ENCODE measurements at places on chromosomes 16 and 17. TPM values are rescaled to one million over a fixed set of nuclear protein-coding genes. Genes with fewer than 3 reads are reported as not detected.

- H3K27me3 ChIP-seq, result no peaks in the 10 kb centered on the region
- no peak overlapping the region for H3K27ac ChIP-seq
- no peak for DNase-seq
- no peaks in the 10 kb centered on the region for H3K36me3 ChIP-seq
- H3K4me3 ChIP-seq, result no peak overlapping the region
These were observed 40.9 kb upstream of the KCNJ16 start for GRCh38 chr17:70034158-70034557.

- H3K4me1 ChIP-seq, result peaks cover 20% of the 10 kb centered on the region
- H3K36me3 ChIP-seq, result no peaks in the 10 kb centered on the region
- DNase-seq, result no peak
- H3K4me3 ChIP-seq, result no peak overlapping the region
- no peaks in the 10 kb centered on the region for H3K27me3 ChIP-seq
- H3K27ac ChIP-seq, result no peak overlapping the region
These were observed 23.1 kb downstream of the HSBP1 start for GRCh38 chr16:83830769-83831455.

- H3K36me3 ChIP-seq, result no peaks in the 10 kb centered on the region
- no peak overlapping the region for H3K4me3 ChIP-seq
- no peak for DNase-seq
These were observed 4.8 kb downstream of the PRR11 start for GRCh38 chr17:59160157-59161025.

DNA sequence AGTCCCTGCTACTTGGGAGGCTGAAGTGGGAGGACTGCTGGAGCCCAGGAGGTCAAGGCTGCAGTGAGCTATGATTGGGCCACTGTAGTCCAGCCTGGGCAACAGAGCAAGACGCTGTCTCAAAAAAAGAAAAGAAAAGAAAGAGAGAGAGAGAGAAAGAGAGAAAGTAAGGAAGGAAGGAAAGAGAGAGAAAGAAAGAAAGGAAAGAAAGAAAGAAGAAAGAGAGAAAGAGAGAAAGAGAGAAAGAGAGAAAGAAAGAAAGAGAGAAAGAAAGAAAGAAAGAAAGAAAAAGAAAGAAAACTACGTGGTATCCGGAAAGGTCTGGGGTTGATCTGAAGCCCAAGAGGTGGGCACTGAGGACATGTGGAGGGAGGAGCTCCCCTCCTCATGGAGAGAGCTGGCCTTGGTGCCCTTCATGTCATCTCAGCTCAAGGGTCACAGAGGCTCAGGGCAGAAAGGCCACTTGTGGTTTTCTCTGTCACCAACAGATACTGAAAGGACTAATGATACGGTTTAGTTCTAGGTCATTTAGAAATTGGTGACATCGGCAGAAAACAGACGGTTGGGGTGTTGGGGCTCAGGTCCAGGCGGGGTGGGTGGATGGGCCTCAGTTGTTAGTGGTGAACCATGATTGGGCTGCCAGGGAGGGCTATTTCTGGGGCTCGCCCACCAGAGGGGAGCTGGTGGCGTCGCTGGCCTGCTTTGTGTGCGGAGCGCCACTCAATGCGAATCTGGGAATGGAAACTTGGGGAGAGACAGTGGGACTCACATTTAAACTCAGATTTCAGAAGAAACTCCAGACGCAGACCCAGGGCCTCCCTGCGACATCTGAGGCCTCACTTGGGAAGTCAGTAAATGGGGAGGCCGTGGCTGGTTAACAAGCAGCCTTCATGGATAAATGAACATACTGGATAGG, 44.6 kb downstream of the FOXL1 start:
- no peaks in the 10 kb centered on the region for H3K4me1 ChIP-seq
- no peak overlapping the region for H3K4me3 ChIP-seq
- H3K27me3 ChIP-seq, result no peaks in the 10 kb centered on the region
- H3K27ac ChIP-seq, result no peak overlapping the region
- no peak for DNase-seq

- no peaks in the 10 kb centered on the region for H3K36me3 ChIP-seq
- H3K4me3 ChIP-seq, result no peak overlapping the region
- no peaks in the 10 kb centered on the region for H3K27me3 ChIP-seq
- H3K4me1 ChIP-seq, result no peaks in the 10 kb centered on the region
These were observed 150.5 kb upstream of the SOX9 start for GRCh38 chr17:71970312-71970711.

Gene CRK
- 25.7 TPM for polyA plus RNA-seq
